ENCODE measurements at places on chromosomes 3 and 15. TPM values are rescaled to one million over a fixed set of nuclear protein-coding genes. Genes with fewer than 3 reads are reported as not detected.

The RBP2 gene
- total RNA-seq, result not detected

The TRPM7 gene
- total RNA-seq, result 27.5 TPM

The CCK gene
- total RNA-seq, result 5.9 TPM

The MCTP2 gene
- 2.2 TPM for total RNA-seq

The C3orf49 gene
- not detected for total RNA-seq

The ANO10 gene
- total RNA-seq, result 16.0 TPM

The GOLGA6A gene
- 6.9 TPM for total RNA-seq

The SOX14 gene
- not detected for total RNA-seq

The CFAP100 gene
- not detected for total RNA-seq

The WDR73 gene
- 15.7 TPM for total RNA-seq

The SAMMSON gene
- not detected for total RNA-seq

The SIDT1 gene
- total RNA-seq, result 0.13 TPM

Measured in epithelial cell of alveolus of lung (primary cell).